Transverse colon (tissue), 4 donors: ENCODE measurements at places on chromosomes 4 and X. TPM values are rescaled to one million over a fixed set of nuclear protein-coding genes. Genes with fewer than 3 reads are reported as not detected.

GRCh38 chrX:56817179-56817578 lies 88.1 kb downstream of the NBDY start:
- no peaks in the 10 kb centered on the region for H3K36me3 ChIP-seq
- no peaks in the 10 kb centered on the region for H3K27me3 ChIP-seq
- no peak overlapping the region for H3K27ac ChIP-seq

DNA sequence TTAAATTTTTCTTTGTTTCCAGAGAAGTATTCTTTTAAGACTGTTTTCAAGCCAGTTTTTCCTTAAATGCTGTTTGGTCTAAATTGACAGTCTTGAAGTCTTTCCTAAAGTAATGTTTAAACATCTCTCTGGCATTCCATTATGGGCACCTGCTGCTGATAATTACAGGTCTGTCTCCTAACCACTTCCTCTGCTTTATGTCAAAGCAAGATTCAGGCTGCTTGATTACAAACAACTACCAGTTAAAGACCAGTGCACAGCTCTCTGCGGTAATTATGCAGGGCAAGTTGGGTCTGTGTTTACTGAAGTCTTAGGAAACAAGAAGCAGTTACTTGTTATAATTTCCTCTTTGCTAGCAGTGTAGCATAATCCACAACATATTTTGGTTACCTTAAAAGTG lies 17.6 kb downstream of the UNC5C start:
- no peak overlapping the region for H3K4me3 ChIP-seq
- H3K27me3 ChIP-seq = no peaks in the 10 kb centered on the region
- no peak overlapping the region for H3K27ac ChIP-seq

DKK2 gene
- 1.3 TPM for total RNA-seq

- no peak overlapping the region for H3K4me3 ChIP-seq
- H3K4me1 ChIP-seq = peaks cover 7% of the 10 kb centered on the region
- no peaks in the 10 kb centered on the region for H3K27me3 ChIP-seq
- H3K27ac ChIP-seq = no peak overlapping the region
- H3K36me3 ChIP-seq = no peaks in the 10 kb centered on the region
Observed at GRCh38 chr4:8235686-8236085, 33.9 kb upstream of the HTRA3 start.

DNA sequence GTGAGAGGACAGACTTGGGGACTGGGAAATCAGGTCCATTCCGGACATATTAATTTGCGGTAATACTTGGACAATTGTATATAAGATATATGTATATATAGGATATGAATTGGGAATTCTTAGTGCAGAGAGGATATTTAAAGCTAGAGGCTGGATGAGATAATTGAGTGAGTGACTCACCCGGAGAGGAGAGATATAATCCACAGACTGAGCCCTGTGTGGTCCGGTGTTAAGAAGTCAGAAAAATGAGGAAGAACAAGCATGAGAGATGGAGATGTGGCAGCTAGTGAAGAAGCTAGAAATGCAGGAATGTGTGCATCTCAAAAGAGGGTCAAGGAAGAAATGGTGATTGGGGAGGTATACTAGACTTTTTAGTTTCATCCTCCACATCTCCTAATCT lies 336.2 kb downstream of the SLC7A11 start:
- no peaks in the 10 kb centered on the region for H3K36me3 ChIP-seq
- no peak overlapping the region for H3K27ac ChIP-seq
- H3K4me1 ChIP-seq = no peaks in the 10 kb centered on the region
- no peak overlapping the region for H3K4me3 ChIP-seq
- no peaks in the 10 kb centered on the region for H3K27me3 ChIP-seq

GRCh38 chr4:54908763-54909162 lies 216.6 kb downstream of the KDR start:
- H3K27ac ChIP-seq = no peak overlapping the region
- H3K4me1 ChIP-seq = no peaks in the 10 kb centered on the region
- H3K4me3 ChIP-seq = no peak overlapping the region
- H3K27me3 ChIP-seq = no peaks in the 10 kb centered on the region
